Dermis blood vessel endothelial cell (primary cell): ENCODE measurements at places on chromosomes 5 and 9. TPM values are rescaled to one million over a fixed set of nuclear protein-coding genes. Genes with fewer than 3 reads are reported as not detected.

GRCh38 chr5:33888587-33888986, 3.2 kb downstream of the ADAMTS12 start:
- DNase-seq, result no peak

- DNase-seq, result peak; percentile 94
Observed at GRCh38 chr5:43066799-43067741, 27.0 kb upstream of the ANXA2R start.

- DNase-seq, result peak; percentile 80
Observed at GRCh38 chr5:129664336-129664937, 83.5 kb upstream of the MINAR2 start.

DNA sequence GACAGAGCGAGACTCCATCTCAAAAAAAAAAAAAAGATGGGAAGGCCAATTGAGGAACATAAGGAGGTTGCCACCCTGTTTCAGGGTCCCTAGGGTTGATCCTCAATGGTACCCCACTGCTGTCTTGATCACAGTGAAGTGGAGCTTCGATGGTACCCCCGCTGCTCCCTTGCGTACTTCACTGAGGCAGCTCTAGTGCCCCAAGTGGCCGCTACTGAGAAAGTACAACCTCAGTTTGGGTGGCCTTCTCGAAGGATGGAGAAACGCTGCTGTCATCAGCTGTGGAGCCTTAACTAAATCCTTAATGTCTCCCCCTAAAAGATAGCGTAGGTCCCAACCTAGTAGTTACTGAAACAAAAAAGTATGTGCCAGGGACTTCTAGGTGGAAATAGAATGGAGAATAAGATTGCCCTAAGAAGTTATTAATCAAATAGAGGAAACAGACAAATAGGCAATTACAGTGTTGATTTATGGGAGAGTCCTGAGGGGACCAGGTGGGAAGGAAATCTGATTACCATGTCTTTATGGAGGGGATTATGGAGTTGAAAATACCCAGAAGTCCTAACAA, 6.3 kb downstream of the TESK1 start:
- DNase-seq, result peak; percentile 70

GRCh38 chr5:150672237-150672883, 11.3 kb downstream of the MYOZ3 start:
- DNase-seq, result peak; percentile 49

DNA sequence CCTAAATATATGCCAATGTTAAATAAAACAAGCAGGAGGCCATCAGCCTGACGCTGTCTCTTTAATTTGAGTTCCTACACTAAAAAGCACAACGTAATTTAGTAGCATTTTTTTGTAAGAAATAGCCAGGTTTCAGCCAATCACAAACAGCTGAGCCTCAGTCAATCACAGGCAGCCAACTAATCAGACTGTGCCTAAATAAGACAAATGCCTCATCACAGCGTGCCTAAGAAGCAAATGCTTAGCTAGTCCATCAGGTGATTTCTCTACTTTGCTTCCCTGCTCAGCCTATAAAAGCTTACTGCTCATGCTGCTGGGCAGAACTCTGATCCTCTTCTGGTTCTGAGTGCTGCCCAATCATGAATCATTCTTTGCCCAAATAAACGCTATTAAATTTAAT, 38.3 kb upstream of the RORB start:
- DNase-seq, result no peak

GRCh38 chr5:96064877-96065276, 103.2 kb upstream of the ELL2 start:
- peak; percentile 27 for DNase-seq

GRCh38 chr9:4309806-4310205, 9.9 kb upstream of the GLIS3 start:
- no peak for DNase-seq

DNA sequence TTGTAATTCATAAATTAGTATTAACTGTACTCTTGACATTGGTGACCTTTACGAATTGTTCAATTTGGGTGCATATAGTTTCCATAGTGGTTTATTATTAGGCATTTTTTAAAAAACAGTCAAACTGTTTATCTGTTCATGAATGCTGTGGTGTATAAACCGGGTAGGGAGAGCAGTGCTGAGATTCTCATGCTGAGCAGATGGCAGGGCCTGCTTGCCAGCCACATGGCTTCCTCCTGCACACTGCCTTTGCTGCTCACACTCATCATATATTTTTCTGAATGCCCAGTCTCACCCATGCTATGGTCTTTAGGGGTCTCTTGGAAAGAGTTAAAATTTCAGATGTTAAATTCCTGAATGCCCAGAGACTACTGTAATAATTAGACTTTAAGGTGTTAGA, 40.8 kb downstream of the NNT start:
- DNase-seq, result no peak

DNA sequence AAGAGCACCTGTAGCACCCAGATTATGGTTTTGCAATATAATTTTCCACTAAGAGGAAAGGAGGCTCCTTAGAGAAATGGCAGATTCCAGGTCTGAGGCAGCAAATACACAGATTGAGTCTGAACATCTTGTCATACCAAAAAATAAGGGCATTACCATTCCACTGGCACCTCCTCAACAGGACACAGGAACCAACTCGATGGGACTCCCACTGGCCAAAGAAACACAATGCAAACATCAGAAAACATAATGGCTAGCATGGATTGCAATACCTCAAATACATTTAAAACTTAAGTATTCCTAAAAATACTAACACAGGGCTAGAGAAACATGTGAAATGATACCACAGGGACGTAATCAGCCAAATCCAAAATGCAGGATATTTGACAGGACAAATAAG, 12.4 kb upstream of the RANBP17 start:
- DNase-seq, result no peak

DNA sequence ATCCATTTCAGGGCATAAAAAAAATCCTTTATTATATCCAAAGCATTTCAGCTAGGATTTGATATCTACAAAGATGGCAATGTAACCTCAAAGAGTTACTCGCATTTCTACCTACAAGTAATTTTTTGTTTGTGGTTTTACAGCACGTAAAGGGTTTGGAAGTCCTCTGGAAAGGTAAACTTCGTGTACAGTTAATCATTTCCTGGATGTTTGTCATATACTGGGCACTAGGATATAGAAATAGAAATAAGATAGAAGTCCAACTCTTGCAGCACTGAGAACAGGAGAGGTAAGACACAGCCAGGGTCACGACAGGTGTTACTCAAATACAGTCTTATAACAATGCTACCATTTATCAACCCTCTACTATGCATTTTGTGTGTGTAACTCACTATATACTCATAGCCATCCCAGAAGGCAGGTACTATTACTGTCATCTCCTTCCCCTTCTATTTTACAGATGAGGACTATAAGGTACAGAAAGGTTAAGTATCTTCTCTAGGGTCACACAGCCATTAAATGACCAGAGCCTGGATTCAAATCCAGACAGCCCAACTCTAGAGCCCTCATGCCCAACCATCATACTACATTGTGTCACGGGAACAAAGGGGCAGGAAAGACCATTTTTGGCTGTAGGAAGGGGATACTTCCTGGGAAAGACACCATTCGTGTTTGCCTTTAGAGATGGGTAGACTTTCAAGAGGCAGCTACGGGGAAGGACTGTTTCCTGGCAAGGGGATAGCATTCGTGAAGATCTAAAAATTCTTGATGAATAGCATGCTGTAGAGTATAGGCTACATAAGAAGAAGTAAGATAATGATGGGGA, 19.0 kb downstream of the NDUFA8 start:
- no peak for DNase-seq

GRCh38 chr5:172373680-172374079, 80.6 kb downstream of the SH3PXD2B start:
- no peak for DNase-seq

- no peak for DNase-seq
Observed at GRCh38 chr5:142737179-142737578, 33.0 kb upstream of the ARHGAP26 start.

DNA sequence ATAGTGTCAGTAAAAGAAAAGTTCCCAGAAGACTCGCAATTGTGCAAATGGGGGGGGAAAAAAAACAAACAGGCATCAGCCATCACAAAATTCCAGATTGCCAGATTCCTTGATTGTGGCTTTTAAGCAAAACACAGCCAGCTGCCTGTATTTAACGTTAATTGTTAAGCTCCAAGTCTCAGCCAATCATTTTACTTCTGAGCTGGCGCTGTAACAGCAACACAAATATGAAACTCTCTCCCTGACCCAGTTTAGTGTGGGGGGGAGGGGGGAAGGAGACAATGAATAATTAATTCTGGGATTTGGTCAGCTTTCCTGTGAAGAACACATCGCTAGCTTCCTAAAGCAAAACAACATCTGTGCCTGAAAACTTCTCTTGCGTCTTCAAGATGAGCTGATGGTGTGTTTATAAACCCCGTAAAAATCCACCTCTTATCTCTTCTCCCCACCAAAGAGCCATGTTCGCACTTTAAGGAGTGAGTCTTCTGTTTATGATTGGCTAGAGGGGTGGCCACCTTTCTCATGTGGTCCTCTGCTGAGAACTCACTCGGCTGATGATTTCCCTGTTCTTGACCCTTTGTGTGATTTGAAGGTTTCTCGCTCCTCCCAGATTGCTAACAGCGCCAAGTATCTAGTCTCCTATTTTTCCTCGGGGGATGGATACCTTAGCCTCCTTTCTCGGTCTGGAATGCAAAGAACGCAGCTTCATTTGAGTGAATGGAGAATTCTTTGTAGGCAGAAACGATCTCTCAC, 160.2 kb upstream of the DAPK1 start:
- peak; percentile 22 for DNase-seq

DNA sequence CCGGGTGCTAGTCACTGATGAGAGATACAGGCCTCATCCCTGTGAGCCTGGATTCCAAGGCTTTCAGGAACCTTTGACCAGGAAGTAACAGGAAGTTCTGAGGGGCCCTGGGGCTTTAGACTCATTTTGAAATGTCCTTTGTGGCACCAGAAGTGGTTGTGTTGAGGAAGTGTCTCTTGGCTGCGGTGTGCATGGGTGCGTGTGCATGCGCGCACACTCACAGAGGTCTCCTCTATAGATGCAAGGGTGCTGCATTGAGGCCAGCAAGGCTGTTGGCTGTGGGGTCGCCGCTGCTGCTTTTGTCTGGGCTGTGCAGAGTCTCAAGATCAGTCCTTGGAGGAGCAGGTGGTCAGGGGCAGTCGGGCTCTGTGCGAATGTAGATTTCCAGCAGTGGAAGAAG, 7.6 kb downstream of the RAB24 start:
- DNase-seq, result no peak

- no peak for DNase-seq
Observed at GRCh38 chr5:154077696-154078095, 38.9 kb downstream of the MFAP3 start.

DNA sequence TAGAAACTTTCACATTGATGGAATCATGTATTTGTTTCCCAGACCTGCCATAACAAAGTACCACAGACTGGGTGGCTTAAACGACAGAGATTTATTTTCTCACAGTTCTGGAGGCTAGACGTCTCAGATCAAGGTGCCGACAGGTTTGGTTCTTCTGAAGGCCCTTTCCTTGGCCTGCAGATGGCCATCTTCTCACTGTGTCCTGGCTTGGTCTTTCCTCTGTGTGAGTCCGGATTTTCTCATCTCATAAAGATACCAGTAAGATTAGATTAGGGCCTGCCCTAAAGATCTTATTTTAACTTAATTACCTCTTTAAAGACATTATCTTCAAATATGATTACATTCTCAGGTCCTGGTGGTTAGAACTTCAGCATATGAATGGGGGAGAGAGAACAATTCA, 5.8 kb downstream of the USP20 start:
- no peak for DNase-seq

DNA sequence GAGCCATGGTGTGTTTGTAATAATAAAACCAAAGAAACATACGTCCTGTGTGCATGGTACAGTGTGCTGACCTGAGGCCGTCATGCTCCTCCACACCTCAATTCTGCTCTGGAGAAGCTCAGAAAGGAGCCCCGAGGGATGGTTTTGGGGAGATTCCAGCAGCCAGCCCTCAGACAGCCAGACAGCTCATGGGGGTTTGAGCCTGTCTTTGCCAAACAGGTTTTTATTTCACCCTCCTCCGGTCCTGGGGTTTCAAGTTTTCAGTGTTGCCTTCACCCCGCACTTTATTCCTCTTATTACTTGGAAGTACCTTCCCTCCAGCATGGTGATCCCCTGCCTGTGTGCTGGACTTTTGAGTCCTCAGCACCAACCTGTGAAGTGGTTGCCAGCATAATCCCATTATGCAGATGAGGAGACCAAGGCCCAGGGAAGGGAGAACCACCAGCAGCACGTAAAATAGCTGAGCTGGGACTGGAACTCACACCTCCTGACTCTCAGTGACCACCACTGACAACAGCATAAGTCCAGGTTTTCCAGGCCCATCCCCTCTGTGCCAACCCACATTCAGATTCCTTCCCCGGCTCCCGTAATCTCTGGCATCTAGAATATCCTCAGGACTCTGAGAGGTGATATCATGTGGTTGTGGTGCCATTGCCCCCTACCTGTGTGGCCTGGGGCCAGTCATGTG, 35.1 kb downstream of the TGFBI start:
- DNase-seq, result no peak

The PPP3R2 gene
- total RNA-seq, result not detected in 2 replicates

The ARHGEF28 gene
- 115 and 151 TPM in 2 replicates for total RNA-seq

The FOXI1 gene
- not detected in 2 replicates for total RNA-seq

The FOXD4L5 gene
- 0.09 TPM in 1 of 2 replicates, not detected in the other for total RNA-seq

The GAS1 gene
- 1.4 and 1.5 TPM in 2 replicates for total RNA-seq

The PRRX2 gene
- total RNA-seq, result 0.56 and 1.2 TPM in 2 replicates

The GARIN3 gene
- not detected in 2 replicates for total RNA-seq

The GMCL2 gene
- total RNA-seq, result not detected in 2 replicates

The IL5 gene
- not detected in 2 replicates for total RNA-seq

The PCDHB11 gene
- 0.17 and 0.19 TPM in 2 replicates for total RNA-seq
